Thoracic aorta (tissue), 2 donors: ENCODE measurements at places on chromosomes 12 and 14. TPM values are rescaled to one million over a fixed set of nuclear protein-coding genes. Genes with fewer than 3 reads are reported as not detected.

DNA sequence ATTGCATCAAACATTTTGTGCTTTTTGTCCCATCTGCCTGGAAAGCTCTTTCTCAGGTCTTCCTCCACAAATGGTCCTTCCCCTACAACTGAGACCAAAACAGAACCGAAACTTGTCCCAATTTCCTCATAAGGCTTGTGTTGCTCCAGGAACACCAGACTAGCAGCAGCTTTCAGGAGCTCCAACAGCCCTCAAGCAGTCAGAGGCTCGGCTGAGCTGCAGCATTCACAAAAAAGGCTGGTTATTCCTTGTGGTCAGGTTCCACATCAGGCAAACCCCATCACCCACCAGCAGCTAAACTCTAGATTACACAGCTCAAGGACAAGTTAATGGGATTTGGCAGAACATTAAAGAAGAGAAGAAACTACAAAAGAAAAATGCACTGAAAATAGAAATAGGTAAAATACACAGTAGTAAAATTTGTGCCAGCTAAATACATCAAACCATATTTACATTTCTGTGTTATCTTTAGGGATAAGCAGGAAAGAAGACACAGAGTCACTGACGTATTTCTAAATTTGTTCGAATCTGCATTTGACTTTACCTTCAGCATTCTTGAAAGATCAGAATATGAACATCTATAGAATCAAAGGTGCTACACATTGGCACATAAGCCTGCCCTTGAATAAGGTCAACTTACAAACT, 141.2 kb downstream of the STXBP6 start:
- DNase-seq = no peak

The TRMT5 gene
- total RNA-seq = 4.2 TPM

GRCh38 chr14:64444984-64445845, 20.1 kb upstream of the AKAP5 start:
- DNase-seq = no peak

DNA sequence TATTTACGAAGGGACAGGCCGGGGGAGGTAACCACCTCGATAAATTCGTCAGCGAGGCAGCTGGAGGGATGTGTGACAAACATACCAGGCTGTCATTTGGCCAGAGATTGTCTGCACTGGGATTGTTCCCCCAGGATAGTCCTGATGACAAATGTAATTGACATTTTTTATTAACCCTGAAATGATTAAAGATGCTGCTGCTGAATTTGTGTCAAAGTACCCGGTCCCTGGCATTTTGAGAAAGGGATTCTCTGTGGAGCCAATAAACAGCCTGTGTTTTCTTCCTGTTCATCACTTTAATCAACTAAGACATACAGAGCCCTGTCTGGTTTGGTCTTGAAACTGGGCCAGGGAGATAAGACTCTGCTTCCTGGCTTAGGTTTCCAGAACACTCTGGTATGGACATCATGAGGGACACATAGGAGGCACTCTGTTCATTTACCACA, 117.6 kb downstream of the SLC25A47 start:
- no peak for DNase-seq

GRCh38 chr12:5513406-5513805, 81.5 kb downstream of the NTF3 start:
- DNase-seq = no peak

DNA sequence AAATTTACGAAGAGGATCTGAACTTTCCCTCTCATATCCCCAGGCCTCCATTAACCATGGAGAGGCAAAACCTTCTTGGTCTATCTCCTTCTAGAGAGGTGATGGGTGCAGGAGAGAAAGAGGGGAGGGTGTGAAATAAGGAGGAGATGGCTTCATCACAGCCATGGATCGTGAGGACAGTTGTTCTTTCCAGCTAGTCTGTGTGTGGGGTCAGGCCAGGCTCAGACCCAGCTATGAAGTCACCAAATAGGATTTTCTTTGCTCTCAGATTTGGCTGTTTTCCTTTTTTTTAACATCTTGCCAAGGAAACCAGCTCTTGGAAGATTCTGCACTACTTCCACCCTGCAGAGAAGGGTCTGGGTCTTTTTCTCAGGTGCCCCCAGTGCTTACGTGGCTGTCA, 64.9 kb upstream of the FAM181A start:
- no peak for DNase-seq

DNA sequence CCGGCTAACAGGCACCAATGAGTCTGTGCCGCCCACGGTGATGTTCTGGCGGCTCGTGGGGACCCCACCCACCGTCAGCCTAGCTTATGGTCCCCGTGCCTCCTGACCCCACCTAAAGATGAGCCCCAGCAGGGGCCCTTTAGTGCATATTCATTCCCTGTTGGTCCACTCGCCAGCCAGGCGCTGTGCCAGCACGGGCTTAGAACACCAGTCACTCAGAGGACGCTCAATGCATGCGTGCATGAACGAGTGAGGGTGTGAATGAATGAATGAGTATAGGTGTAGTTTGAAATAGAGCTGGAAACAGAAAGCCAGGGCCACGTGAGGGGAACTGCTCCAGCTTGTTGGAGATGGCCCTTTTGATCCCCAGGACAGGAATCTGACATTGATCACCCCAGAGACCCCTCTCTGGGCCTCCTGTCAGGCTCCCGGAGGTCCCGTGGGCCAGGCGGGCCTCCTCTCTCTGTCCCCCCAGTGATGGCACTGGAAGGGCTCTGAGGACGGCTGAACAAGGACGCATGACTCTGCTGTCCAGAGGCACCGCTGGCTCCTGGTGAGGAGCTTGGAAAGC, 193.9 kb upstream of the C14orf180 start:
- no peak for DNase-seq

The GIT2 gene
- 71.5 TPM for total RNA-seq

DNA sequence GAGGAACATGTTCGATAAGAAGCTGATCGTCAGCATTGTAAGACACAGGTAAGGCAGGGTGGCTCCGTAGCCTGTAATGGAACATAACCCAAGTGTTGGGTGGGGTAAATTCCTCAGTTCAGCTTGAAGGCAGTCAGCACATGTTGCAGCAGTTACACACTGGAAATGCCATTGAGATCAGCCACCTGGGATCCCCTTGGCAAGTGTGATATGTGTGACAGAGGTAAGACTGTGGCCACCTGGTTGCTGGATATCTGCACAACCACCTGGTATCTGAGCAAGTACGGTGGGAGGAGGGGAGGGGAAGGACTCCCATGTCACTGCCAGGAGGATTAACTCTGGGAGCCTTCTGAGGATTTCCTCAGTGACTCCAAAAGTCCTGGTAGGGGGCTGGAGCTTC, 158.0 kb upstream of the CAND1 start:
- no peak for DNase-seq

The SLC6A15 gene
- 1.1 TPM for total RNA-seq

The SLC10A1 gene
- total RNA-seq = not detected

DNA sequence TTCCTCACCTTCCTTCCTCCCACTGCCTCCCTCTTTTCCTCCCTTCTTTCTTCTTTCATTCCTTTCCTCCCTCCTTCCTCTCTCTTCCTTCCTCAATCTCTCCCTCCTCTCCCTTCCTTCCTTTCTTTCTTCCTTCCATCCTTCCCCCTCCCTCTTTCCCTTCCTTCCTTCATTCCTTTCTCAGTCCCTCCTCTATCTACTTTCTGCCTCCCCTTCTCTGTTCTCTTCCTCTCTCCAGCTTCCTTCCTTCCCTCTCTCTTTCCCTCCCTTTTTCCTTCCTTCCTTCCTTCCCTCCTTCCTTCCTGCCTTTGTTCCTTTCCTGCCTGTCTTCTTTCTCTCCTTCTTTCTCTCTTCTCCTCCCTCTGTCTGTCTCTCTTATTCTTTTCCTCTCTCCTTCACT, 16.1 kb downstream of the ASCL1 start:
- DNase-seq = no peak

The REP15 gene
- total RNA-seq = 8.3 TPM

GRCh38 chr14:94158239-94158883, 15.8 kb upstream of the PPP4R4 start:
- no peak for DNase-seq
